ENCODE measurements at places on chromosomes 7 and 10.
A peak's percentile ranks its signal among the peaks of the same experiment; 100 is the strongest.

DNA sequence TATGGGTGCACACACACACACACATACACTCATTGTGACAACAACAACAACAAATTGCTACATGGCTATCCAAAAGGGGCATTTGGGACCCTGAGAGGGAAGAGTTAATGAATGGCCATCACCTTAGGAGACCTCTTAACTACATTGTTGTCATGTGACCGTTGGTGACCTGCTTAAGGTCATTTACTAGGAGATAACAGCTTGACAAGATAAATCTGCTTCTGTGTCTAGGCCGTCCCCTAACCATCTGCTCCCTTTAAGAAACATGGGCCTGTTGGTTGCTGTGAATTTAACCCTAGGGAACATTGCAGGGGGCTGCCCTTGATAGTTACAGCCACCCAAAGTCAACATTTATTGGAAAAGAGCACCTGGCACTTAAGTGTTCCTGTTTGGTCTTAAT, 29.7 kb downstream of the C1QL3 start:
- no peak for DNase-seq

- DNase-seq: no peak
These were observed 336.3 kb downstream of the PTPRN2 start for GRCh38 chr7:158251061-158251965.

DNA sequence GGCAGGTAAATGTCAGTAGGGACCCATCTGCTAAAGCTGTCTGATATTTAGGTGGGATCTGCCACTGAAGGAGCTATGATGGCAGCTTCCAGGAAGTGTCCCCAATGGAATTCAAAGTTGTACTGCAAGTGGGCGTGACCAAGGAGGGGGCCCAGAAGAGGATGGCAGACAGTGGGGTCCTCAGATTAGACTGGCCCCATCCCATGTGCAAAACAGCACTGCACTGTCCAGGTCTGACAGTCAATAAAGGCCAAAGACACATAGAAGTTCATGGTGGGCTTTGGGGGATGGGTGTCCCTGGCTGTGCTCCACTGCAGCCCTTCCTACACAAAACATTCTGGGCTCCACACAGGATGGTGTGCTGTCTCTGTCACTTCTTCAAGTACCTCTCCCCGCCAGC, 49.8 kb upstream of the SORCS1 start:
- DNase-seq: no peak

- DNase-seq: peak; percentile 48
These were observed 544 bp downstream of the TSPAN33 start for GRCh38 chr7:129144834-129145668.

GRCh38 chr7:11313801-11314200, 340.1 kb downstream of the PHF14 start:
- no peak for DNase-seq

- no peak for DNase-seq
These were observed 400.5 kb downstream of the IPMK start for GRCh38 chr10:57867241-57867640.

GRCh38 chr7:50292763-50293162, 11.8 kb upstream of the IKZF1 start:
- DNase-seq: no peak

- no peak for DNase-seq
These were observed 432.2 kb downstream of the DPP6 start for GRCh38 chr7:154484406-154484805.

- peak; percentile 5 for DNase-seq
These were observed 17.5 kb downstream of the CFAP69 start for GRCh38 chr7:90262438-90262837.

- DNase-seq: no peak
These were observed 113.0 kb downstream of the CYP26A1 start for GRCh38 chr10:93186653-93187052.

GRCh38 chr10:94443047-94443446, 40.7 kb downstream of the TBC1D12 start:
- no peak for DNase-seq

DNA sequence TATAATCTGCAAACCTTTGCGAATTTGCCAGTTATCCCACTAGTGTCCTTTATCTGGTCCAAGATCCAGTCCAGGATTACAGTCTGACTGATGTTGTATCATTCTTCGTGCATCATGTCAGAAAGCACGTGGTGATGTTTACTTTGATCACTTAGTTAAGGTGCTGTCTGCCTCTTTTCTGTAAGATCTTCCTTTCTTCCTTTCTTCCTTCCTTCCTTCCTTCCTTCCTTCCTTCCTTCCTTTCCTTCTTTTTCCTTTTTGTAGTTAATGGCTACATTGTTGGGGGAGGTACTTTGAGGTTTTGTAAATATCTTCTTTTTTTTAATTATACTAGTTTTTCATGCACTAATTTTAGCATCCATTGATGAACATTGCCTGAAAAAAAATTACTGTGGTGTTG, 80.3 kb downstream of the LCOR start:
- DNase-seq: no peak

GRCh38 chr10:128873411-128874054, 593.5 kb upstream of the MGMT start:
- DNase-seq: no peak

DNA sequence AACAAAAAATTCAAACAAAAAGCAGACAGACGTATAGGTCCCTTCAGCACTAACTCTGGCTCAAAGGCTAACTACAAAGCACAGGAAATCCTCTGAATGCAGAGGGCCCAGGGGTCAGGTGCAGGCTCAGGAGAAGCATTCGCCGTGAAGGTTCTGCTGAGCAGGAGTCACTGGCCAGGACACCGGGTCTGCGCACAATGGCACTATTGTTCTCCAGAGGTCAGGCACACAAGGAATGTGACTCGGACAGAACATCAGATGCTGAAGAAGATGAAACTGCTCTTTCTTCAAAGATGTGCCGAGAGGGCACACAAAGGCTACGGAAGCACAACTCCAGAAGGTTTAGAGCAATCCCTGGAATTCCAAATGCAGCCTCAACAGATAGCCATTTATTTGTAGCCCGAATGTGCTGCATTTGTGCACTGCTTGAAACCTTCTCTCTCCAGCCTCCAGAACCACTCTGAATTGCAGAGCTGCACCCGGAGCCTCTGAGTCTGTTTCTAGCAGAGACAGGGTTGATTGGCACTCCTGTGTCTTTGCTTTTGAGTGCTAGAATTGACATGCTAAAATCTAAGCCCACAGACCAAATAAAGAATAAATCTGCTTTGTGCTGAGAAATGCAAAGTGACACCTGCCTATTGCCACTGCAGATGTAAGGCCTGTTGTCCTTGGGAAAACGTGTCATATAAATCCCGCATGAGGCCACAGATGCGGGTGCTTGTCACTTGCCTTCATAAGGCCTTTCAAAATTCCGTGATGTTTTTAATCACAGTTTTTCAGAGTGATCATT, 85.4 kb upstream of the AFAP1L2 start:
- DNase-seq: no peak

DNA sequence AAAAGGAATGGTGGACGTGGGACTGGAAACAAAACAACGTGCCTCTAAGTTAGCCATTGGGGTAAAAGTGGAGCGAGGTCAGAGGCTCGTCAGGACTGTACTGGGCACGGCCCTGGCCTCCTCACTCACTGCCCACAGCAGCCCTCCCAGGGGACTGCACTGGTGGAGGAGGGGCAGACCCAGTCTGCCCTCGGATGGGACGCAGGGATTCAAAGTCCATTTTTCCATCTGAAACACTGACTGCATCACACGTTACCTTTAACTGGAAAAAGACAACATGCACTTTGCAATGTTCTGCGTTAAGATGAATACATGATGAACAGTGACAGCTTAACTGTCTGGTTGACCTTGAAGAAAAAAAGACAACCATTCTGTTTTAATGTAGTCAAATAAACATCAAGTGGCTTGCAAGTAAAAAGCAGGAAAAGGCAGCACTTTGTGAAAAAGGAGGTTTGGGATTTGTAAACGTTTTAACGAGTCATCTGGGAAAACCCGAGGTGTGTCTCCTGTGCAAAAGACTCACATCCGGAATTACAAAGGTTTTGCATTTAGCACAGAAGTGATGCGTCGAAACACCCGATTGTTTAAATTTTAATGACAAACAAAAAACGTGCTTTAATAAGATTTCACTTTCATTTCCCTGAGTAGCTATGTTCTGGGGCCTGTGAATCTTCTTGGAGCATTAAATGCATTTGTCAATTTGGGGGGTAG, 18.8 kb downstream of the KLF6 start:
- DNase-seq: no peak

DNA sequence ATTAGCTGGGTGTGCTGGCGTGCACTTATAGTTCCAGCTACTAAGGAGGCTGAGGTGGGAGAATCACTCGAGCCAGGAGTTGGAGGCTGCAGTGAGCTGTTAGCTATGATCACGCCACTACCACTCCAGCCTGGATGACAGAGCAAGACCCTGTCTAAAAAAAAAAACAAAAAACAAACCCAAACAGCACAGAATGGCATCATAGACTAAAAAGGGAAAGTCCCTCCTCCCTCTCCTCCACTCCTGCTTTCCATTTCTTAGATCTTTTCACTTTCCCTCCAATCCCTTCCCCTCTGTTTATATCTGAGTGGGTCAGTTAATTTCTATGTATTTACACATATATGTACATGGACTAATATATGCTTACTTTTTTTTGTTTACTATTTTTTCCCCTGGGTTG, 10.4 kb upstream of the PIP4K2A start:
- no peak for DNase-seq

- DNase-seq: peak; percentile 47
These were observed 161.6 kb upstream of the PRSS1 start for GRCh38 chr7:142587578-142588191.

- DNase-seq: peak; percentile 44
These were observed 470.0 kb downstream of the SUGCT start for GRCh38 chr7:40604601-40605438.

- DNase-seq: no peak
These were observed 218.6 kb downstream of the DGKI start for GRCh38 chr7:137628216-137628615.

DNA sequence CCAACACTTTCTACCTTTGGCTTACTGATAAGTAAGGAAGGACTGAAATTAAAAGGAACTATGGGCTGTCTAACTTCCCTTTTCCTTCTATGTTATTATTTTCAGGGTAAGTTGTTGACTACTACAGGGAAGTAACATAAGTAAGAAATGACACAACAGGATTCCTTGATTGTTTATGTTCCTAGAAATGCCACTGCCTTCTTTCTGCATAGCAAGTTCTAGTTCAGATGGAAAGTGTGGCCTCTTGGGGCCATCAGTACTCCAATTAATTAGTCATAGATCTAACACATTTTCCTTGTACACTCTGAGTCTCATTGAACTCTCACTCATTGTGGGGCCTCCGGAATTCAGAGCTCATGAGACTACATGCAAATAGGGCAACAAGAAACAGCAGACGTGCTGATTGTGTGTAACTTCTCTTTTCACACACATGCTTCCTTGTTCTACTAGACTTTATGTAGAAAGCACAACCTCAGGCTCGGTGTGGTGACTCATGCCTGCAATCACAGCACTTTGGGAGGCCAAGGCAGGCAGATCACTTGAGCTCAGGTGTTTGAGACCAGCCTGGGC, 35.3 kb upstream of the HIBADH start:
- peak; percentile 55 for DNase-seq

- DNase-seq: no peak
These were observed 33.4 kb upstream of the C1GALT1 start for GRCh38 chr7:7148798-7149481.

- DNase-seq: no peak
These were observed 8.4 kb upstream of the RBM28 start for GRCh38 chr7:128352153-128352537.

DNA sequence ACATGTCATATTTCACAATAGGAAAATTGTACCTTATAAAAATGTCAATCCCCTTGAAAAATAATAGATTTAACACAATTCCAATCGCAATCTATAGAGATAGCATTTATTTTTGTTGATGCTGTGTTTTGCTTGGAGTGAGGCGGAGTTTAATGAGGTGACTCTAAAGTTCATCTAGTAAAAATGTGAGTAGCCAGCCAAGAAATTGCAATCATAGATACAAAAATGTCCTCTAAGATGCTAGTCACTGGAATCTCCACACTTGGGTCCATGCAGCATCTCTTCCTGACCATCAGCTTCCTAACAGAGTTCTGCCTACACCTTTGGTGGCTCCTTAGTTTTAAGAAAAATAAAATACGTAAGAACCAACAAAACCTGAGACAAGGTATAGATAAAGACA, 44.9 kb downstream of the GLI3 start:
- no peak for DNase-seq

DNA sequence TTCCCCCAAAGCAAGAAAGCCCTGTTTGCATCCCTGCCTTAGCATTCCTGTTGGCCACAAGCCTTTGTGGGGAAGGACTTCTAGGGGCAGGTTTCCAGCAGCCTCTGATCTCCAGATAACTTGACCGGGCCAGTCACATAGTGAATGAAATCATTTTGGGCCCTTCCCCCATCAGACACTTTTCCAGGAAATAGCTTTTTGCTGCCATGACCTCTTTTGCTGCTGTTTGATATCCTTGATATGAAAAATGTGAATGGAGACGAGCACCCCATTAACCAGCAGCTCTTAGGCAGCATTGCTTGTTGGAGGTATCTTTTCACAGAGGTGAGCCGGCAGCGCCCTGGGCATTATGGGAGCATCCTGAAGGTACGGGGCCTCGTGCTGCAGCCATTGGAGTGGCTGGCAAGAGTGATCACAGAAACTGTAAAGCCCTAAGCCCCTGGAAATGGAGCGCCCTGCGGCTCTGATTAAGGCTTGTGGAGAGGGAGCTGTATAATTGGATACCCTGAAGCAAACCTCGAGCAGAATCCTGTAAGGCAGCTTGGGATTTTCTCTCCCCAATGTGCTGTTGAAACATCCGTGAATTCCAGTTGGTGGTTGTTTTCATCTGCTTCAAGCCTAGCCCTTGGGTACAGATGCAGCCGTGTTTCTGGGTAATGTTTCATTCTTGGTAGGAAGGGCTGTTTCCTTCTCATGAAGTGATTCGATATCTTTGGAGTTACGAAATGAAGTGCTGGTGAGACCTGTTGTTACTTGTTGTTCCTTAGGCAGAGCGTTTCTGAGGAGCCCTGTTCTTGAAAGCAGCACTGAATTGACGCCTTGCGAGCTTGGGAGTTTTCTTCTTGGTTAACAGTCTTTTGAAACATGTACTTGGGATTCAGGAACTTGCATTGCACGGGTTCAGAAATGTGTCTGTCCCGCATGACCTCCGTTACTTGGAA, 179.0 kb downstream of the PTEN start:
- no peak for DNase-seq

- DNase-seq: no peak
These were observed 350.1 kb upstream of the AOAH start for GRCh38 chr7:37074370-37074769.

GRCh38 chr7:29146888-29147609, 712 bp upstream of the CPVL start:
- no peak for DNase-seq

DNA sequence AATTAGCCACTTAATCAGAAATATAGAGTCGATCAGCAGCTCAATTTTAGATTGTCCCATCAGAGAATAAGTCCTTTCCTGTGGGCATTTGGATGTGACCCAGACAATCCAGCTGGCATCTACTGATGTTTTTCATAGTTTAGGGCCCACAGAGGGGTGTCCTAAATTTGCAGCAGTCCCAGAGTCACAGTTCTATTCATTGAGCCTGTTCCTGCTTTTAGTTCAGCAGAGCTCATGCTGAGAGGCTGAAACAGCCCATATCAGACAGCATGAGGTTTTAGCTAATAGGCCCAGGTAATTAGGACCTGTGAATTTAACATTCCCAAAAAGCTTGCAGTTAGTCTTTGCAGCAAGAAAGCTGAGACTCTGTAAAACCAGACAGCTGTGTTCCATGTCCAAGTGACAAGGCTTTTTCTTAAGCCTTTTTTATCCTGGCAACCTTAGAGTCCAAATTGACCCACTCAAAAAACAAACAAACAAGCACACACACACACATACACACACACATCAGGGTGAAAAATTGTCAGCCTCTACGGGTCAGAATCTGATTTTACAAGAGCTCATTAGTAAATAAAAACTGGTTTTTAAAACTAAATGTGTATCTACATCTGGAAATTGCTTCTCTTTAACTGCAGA, 33.7 kb downstream of the ANKIB1 start:
- no peak for DNase-seq
